ENCODE measurements at places on chromosomes 16 and 17.
A peak's percentile ranks its signal among the peaks of the same experiment; 100 is the strongest.

DNA sequence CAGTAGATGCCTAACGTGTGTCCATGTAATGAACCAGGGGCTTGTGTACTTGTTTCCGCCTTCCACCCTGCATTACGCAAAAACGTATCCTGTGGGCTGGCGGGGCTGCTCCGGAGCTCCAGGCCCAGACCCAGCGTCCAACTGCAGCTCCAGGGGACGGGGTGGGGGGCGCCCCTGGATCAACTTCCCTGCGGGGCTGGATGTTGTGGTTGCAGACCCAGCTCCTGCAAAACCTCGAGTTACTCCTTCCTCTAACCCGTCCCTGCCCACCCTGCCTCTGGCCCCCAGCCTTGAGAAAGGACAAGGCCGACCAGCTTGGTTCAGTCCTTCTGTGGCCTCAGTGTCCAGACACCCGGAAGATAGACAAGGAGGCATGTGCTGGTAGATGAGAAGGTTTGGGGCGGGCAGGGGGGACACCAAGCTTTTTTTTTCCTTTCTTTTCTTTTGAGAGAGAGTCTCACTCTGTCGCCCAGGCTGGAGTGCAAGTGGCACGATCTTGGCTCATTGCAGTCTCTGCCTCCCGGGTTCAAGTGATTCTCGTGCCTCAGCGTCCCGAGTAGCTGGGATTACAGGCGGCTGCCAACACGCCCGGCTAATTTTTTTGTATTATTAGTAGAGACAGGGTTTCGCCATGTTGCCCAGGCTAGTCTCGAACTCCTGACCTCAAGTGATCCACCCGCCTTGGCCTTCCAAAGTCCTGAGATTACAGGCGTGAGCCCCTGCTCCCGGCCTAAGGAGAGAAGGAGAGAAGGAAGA lies 731 bp upstream of the EXOC7 start:
- no peak for DNase-seq

DNA sequence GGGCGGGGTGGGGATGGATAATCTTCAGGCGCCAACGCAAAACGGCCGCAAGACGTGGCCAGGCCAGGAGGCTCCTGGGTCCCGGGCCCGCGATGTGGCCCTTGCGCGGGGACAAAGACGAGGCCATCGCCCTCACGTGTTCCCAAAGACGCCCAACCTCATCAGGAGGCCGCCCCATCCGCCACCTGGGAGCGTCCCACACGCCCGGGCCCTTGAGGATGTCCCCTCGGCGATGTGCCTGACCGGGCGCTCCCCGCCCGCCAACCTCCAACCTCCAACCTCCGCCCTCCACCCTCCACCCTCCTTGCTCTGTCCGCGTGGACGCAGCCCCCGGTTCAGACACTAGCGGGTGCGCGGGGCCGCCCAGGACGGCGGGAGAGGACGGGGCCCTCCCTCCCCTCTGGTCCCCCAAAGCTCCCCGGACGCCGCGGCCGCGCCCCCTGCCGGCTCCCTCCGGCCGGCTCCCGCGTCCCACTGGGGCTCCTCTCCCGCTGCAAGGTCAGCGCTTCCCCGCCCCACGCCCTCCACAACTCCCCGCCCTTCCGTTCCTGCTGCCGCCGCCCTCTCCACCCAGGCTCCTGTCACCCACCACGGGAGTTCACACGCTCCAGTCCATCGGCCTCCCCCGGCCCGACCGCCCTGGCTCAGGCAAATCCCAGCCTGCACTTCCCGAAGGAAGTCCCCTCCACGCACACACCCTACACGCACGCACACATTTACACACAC lies 250.8 kb upstream of the RPL38 start:
- DNase-seq = peak; percentile 34

DNA sequence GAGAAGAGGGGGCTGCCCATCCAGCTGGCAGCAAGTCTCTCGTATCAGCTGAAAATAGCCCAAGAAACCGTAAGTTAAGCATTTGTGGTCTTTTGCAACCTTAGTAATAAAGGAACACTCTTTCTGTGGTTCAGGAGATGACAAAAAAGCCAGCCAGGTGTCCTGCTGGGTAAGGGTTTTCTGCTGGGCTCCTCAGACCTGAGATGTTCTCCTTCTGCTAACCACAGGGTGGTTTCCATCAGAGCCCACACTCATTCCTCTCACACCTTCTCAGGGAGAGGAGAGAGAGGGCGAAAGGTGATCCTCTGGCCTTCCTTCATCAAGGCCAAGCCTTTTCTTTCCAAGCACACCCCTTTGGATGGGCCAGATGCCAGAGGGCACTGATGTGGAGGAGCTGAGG lies 70.7 kb downstream of the TEX14 start:
- DNase-seq = no peak

- DNase-seq = no peak
These were observed 2.3 kb upstream of the LHX1 start for GRCh38 chr17:36934692-36935630.

DNA sequence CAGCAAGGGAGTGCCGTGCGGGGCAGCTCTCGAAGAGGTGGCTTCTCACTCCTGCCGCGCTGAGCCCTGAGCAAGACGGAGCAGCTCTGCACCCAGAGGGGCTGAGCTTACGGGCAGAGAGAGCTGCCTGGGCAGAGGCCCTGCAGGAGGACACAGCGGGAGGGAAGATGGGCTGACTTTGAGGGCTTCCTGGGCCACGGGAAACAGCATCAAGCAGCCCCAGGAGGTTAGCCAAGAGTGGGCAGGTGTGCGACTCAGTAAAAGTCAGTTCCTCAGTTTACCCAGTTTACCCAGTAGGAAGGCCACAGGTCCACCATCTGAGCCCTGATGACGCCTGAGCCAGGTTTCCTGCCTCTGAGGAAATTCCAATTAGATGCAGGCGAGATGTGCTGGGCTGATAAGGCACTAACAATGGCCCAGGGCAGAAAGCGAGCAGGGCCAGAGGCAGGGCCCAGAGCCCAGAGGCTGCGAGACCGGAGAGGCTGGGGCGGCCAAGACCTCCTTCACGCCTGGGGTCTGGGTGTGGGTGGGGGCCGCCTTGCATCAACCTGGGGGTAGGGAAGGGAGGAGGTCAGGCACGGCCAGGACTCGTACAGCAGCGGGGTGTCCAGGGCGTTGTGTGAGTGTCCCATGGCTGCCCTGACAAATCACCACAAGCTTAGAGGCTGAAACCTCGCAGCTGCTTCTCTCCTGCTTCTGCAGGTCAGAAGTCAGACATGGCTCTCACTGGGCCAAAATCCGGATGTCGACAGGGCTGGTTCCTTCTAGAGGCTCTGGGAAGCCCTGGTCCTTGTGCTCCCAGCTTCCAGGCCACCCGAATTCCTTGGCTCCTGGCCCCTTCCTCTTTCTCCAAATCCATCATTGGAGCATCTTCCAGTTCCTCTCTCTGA lies 32.0 kb upstream of the CIBAR2 start:
- DNase-seq = no peak

DNA sequence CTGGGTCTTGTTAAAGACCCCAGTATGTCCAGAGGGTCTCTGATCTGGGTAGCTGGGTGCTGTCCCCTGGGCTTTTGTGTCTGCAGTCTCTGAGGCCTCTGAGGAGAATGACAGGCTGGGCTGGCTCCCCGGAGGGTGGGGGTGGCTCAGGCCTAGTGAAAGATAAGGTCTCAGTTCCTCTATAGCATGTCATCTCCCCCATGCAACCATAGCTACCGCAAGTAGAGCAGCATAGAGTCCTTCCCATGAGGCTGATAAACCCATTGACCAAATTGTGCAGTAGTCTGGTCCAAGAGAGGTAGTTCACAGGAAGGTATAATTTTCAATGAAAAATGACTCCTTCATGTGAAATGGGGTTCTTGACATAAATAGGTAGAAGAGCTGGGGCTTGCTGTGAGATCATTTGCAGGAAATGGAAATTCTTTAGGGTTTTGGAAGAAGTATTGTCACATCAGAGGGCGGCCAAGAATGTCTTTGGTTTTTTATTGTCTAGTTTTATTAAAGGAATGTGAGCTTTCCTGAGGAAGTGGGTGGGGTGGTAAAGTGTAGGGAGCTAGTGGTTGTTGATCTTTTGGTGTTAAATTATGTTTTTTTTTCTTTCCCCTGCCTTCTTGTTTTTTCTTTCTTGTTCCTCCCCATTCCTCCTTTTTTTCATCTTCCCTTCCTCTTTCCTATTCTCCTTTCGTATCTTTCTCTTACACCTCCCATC lies 21.0 kb downstream of the SLC7A6OS start:
- DNase-seq = peak; percentile 62

GRCh38 chr17:27105636-27106035 lies 188.3 kb upstream of the WSB1 start:
- DNase-seq = no peak

- DNase-seq = peak; percentile 31
These were observed at the start of gene CHST6 for GRCh38 chr16:75495076-75495674. Gene CHST6, minus strand, starts transcription at chr16:75495441. Its CDS starts 15,613 bp downstream, at chr16:75479828.

- no peak for DNase-seq
These were observed 443 bp downstream of the TEDC2 start for GRCh38 chr16:2460391-2460713.

All from activated T-cell treated with anti-CD3 and anti-CD28 coated beads for 48 hours (primary cell).